Effector CD4-positive, alpha-beta T cell (primary cell): ENCODE measurements at places on chromosomes 6 and 20.
A peak's percentile ranks its signal among the peaks of the same experiment; 100 is the strongest.

GRCh38 chr6:149961728-149962425, 1.9 kb upstream of the ULBP1 start:
- no peak for DNase-seq

- no peak for DNase-seq
These were observed 2.9 kb downstream of the SLC2A4RG start for GRCh38 chr20:63742381-63743024.

GRCh38 chr6:168920289-168920688, 333.4 kb downstream of the THBS2 start:
- DNase-seq: no peak

DNA sequence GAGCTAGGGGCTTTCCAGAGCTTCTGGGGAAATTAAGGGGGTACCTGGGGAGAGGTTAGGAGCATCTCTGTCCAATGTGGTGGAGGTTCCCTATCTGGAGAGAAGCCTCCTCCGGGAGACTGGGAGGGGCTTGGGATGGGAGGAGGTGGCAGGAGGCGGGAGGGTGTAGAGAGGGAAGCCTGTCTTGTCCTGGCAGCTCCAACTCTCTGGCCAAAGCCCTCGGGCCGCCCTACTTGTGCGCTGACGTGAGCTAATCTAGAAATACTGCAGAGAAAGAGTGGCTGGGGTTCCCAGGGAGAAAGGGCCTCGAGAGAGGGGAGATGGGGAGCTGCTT, 1.6 kb upstream of the SLC32A1 start:
- DNase-seq: no peak

- DNase-seq: no peak
These were observed 3.0 kb downstream of the PPP1R3D start for GRCh38 chr20:59937150-59937549.

GRCh38 chr20:25865715-25866656, 169.3 kb upstream of the ZNF337 start:
- peak; percentile 42 for DNase-seq

GRCh38 chr6:142421285-142422117, 119.7 kb downstream of the ADGRG6 start:
- DNase-seq: no peak

- no peak for DNase-seq
These were observed 30.5 kb upstream of the SASH1 start for GRCh38 chr6:148311966-148312669.

DNA sequence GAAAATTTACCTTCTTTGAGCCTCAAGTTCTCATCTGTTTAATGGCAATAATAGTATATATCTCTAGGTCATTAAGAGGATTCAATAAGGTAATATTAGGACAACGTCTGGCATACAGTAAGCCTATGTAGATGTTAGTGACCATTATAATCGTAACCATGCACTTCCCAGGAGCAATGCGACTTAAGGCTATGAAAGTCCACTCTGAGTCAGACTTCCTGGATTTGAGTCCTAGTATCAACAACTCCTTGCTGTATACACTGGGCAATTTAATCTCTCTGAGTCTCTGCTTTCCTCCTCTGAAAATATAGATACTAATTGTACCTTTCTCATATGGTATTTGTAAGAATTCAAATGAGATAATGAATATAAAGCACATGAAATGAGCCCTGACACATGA, 168.1 kb upstream of the HDDC2 start:
- no peak for DNase-seq

- DNase-seq: no peak
These were observed 44.5 kb upstream of the TULP1 start for GRCh38 chr6:35557239-35557638.

DNA sequence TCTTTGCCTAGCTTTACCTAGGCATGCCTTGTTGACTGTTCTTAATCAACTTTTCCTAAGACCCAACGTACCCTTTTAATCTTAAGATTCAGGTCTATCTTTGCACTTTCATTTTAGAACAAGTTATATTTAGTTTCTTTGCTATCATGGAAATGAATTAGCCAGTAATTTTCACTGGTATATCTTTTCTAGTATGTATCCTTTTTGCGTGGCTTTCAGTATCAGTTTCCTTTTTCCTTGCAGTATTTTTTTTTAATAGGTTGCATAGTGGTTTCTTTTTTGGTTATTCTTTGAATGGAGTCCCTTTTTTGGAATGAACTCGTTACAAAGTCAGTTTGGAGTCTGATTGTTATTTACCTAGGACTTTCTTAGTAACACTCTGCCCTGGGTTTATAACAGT, 7.3 kb downstream of the ANKEF1 start:
- DNase-seq: no peak

DNA sequence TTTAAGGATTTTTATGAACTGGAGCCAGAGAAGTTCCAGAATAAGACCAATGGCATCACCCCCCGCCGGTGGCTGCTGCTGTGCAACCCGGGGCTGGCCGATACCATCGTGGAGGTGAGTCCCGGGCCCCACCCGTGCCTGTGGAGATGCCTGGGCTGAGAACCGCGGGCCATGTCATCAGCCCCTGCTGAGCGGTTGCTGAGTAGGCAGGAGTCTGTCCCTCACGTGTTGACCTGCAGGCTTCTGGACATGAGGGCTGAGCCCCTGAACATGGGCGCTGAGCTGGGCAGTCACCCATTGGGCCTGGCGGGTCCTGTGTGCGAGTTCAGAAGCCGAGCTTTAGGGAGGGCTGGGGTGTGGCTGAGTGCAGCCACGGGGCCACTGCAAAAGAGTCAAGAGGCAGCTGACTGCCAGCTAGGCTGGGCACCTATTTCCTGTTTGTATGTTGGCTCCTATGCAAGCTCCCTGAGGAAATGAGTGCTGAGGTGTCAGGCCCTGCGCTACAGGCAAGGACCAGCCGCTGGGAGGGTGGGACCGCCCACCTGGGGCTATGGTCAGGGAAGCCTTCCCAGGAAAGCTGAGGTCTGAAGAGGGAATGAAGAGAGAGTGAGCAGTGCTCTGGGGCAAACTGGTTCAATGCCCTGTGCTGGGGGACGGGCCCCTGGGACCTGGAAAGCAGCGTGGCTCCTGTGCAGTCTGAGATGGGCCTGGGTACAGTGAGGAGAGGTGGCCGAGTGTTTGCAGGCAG, 34.3 kb downstream of the PYGB start:
- no peak for DNase-seq
